ENCODE measurements at places on chromosomes 6 and 20.
A peak's percentile ranks its signal among the peaks of the same experiment; 100 is the strongest.

DNA sequence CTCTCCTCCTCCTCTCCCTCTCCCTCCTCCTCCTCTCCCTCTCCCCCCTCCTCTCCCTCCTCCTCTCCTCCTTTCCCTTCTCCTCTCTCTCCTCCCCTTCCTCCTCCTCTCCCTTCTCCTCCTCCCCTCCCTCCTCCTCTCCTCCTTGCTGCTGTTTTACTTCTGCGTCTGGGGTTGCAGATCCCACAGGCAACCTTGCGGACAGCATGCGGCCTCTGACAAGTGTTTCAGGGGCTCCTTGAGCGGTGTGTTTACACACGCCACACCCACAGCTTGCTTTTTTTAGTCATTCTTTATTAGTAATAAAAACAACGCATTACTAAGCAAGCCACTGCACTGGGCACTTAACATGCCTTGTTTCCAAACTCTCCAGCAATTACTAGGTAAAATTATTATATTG, 81.9 kb downstream of the TFAP2C start:
- peak; percentile 61 for DNase-seq

DNA sequence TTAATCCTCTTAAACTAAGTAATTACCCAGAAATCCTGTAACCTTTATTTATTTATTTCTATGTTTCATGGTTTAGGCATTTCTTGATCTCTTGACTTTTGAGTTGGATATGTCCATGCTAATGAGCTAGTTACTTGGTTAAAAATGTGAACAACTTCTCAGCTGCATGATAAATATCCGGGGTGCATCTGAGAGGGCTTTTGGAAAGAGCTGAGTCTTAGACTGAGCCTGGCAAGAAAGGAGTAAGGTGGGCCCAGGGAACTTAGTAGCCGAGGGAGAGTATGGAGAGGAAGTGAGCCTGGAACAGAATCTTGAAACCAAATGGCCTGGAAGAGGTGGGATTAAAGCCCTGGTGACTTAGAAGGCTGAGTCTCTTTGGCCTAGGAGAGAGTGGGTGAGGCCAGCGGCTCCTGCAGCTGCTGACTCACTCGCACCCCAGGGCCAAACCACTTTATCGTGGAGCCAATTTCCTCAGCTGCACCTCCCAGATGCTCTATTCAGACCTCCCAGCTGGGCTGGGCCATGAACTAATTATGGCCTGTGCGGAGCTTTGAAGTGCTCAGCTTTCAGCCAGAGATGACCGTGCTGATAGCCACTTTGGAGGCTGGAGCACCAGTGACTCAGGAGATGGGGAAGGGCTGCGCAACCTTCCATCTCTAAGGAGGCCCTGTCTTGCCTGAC, 19.1 kb downstream of the TGM3 start:
- DNase-seq = peak; percentile 65

DNA sequence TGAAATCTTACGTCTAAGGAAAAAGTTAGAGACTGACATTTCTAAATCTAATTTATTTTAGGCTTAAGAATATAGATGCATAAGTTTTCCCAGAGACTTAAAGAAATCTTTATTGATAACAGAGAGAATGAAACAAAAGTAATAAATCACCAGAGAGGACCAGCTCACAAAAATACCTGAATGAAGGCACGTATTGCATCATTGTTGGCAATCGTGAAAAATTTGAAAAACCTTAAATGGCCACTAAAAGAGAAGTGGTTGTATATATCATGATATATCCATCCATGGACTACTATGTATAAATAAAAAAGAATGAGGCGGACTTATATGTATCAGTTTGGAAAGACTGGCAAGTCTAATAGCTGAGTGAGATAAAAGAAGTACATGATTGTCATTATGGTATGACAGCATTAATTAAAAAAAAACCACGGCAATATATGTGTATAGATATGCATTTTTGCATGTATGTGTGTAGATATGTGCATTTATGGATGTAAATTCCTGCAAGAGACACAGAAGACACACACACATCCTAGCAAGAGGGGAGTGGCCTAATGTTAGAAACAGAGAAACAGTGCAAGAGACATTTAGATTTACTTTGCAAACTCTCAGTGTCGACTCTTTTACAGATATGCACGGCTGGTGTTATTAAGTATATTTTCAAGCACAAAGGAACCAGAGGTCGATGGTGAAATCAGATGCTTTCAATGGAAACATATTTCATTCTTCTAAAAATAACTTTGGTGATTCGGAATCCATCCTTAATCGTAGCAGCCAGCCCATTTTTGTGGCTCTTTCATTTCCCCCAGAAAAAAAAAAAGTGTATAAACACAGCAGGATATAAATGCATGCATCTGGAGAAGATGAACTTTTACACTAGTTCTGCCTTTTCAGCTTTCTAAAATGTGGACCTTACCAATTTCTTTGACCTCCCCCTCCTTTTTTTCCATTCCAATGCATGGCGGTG, 156.1 kb upstream of the SALL4 start:
- DNase-seq = peak; percentile 74

GRCh38 chr6:1862411-1862810, 252.7 kb downstream of the FOXC1 start:
- DNase-seq = no peak

DNA sequence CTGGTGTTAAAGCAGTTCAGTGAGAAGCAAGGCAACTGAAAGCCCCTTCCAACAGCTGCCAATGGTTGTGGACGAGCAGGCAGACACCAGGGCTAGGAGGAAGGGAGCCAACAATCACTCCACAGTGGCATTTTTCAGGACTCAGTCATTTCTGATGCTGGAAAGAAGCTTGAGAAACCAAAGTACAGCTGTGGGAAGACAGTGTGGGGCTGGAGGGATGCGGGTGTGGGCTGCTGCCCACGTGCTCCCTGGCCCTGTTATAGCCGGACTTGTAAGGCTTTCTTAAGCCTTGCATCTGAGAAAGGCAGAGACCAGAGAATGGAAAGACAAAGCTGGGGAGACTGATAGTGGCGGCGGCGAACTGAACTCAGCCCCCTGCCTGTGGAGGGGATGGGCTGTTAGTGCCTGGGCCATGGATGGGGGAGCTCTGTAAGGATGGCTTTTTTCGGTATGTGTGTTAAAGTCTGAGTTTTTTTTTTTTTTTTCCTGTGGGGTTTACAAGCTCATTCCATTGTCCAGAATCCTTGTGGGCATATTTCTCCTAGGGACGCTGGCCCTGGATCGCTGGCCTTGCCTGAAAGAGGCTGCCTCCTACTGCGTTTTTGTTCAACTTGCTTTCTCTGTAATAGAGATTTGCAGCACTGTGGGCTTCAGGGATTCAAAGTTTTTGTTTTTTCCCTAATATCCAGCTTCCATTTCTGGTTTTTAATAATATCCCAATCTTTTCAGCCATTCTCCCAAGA, 91.7 kb downstream of the GJA10 start:
- peak; percentile 97 for DNase-seq

GRCh38 chr20:1332749-1333300, 3.9 kb upstream of the SDCBP2 start:
- no peak for DNase-seq

GRCh38 chr20:63977739-63978276, 1.6 kb downstream of the SAMD10 start:
- DNase-seq = peak; percentile 78

DNA sequence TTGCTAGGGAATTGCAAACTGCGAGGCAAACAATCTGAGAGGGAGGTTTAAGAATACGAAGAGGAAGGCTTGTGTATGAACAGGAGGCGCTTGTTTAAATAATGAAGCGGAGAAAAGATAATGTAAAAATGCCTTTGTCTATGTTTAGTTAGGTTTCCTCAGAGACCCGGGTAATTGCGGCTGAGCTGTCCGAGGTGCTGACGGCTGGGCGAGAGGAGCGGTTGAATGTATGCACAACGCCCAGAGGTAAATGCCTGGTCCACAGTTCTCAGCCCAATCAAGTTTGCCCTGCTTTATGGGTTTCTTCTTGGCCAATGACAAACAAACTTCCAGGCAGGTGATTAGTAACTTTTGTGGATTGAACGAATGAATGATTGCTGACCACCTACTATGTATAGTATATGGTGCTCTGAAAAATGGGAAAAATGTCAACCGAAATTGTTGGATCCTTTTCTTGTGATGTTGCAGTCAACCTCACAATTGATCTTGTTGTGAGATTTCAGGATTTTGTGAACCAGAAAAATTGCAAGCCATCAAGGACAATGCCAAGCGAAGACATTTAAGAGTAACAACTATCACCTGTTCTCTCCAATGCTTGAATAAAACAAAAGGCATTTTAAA, 38.3 kb upstream of the SLC32A1 start:
- peak; percentile 54 for DNase-seq

All from fibroblast of skin of scalp (primary cell).